Left forelimb (tissue), 1 donor: ENCODE measurements at places on chromosomes 1 and 21.

- DNase-seq: no peak
Measured at GRCh38 chr1:116125758-116126157, 14.6 kb downstream of the MAB21L3 start.

DNA sequence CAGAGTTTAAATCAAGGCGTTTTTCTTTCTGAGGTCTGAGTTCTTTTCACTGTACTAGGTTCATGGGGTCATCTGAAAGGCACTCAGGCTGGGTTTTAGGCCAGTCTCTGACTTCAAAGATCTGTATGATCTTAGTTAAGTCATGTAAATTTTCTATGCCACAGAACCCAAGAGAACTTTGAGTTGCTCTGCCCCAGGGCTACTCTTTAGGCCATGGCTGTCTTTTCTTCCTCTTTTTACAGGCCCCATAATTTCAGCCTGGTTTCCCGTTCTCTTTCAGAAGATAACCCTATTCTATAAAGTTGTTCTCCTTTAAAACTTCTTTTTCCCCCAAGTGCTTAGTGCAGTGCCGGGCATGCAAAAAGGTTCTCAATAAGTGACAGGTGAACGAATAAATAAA is 26.1 kb downstream of the METTL13 start:
- no peak for DNase-seq

- no peak for DNase-seq
Measured at GRCh38 chr1:40886318-40887011, 24.3 kb upstream of the CITED4 start.

- no peak for DNase-seq
Measured at GRCh38 chr1:228904222-228904621, 168.9 kb downstream of the RHOU start.

GRCh38 chr1:59107516-59107915 is 189.4 kb upstream of the FGGY start:
- no peak for DNase-seq

- no peak for DNase-seq
Measured at GRCh38 chr21:45078371-45078770, 4.0 kb downstream of the ADARB1 start.

- DNase-seq: no peak
Measured at GRCh38 chr1:59288046-59288445, 8.8 kb upstream of the FGGY start.

- no peak for DNase-seq
Measured at GRCh38 chr1:11301601-11302000, 28.6 kb downstream of the UBIAD1 start.

GRCh38 chr1:157189986-157190982 is 52.1 kb upstream of the ETV3 start:
- peak; percentile 22 for DNase-seq

DNA sequence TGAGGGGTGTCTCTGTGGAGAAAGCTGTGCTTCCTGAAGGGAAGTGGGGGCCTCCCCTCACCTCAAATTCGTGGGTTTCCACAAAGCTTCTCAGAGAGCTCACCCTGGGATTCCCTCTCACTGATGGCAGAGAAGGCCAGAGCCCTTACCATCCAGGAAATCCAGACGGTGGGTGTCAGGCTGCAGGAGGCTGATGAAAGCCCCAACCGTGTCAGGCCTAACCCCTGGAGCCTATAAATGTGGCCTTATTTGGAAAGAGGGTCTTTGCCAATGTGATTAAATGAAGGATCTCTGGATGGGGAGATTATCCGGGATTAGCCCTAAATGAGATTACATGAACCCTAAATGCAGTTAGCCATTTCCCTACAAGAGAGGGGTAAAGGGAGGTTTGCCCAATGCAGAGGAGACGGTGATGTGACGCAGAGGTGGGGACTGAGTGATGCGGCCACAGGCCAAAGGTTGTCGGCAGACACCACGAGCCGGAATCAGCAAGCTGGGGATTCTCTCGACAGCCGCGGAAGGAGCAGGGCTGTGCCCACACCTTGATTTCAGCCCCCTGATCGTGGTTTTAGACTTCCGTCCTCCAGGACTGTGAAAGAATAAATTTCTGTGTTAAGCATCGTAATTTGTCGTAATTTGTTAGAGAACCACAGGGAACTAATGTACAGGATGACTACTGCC is 82.6 kb downstream of the TOMM20 start:
- DNase-seq: no peak

DNA sequence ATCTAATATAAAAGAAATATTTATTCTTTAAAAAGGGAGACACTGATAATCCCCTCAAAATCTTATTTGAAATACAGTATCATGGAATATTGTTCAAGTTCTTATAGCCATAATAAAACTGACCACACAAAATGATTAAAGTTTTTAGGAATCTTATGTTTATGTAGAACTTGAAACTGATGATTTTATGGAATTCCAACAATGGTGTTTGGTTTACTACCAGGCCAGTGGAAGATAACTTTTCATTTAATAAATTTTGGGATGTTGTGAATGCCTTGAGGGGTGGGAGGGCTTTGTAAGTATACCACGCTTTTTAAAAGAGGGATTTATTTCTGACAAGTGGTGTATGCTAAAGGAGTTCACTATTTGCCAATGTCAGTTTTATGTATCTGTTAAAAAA is 87.7 kb downstream of the RAB3GAP2 start:
- DNase-seq: no peak

DNA sequence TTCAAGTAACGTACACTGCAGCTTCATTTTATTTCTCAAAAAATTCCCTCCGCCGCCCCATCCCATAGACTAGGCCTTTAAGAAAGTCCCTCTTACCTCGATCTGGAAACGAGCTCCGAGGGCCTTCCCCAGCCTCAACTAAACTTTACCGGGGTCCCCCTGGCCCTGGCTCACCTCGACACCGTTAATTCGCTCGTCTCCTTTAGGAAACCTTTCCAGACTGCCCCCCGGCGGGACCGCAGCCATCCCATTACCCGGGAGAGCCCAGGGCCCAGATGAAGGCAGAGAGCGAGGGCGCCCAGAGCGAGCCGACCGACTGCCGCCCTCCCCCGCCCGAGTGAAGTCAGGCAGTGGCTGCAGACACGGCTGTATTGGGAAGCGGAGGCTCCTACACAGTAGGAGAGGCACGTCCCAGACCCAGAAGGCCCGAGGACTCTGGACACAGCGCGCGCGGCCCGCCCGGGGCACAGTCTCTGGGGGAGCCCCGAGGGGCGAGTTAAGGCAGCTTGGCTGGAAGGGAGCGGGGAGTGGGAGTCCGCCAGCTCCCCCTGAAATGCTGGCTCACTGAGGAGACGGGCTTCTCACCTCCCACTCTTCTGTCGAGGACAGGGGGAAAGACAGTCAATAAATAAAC is 14.6 kb downstream of the SEMA6C start:
- no peak for DNase-seq

DNA sequence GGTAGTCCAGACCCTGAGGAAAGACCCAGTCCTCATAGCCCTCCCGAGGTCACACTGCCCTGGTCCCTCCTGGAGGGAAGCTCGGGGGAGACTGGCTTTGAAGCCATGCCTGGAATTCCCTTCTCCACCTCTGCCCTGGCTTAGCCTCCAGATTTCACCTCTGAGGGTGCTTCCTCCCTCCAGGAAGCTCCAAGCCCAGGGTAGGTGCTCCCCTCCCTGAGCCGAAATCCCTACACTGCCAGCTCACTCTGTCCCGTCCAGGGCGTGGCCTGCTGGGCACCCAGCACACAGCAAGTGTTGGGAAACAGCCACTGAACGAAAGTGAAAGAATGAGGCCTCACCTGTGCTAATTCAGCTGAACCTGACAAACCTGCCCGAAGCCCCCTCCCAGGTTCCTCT is 6.0 kb upstream of the TNFRSF25 start:
- no peak for DNase-seq

DNA sequence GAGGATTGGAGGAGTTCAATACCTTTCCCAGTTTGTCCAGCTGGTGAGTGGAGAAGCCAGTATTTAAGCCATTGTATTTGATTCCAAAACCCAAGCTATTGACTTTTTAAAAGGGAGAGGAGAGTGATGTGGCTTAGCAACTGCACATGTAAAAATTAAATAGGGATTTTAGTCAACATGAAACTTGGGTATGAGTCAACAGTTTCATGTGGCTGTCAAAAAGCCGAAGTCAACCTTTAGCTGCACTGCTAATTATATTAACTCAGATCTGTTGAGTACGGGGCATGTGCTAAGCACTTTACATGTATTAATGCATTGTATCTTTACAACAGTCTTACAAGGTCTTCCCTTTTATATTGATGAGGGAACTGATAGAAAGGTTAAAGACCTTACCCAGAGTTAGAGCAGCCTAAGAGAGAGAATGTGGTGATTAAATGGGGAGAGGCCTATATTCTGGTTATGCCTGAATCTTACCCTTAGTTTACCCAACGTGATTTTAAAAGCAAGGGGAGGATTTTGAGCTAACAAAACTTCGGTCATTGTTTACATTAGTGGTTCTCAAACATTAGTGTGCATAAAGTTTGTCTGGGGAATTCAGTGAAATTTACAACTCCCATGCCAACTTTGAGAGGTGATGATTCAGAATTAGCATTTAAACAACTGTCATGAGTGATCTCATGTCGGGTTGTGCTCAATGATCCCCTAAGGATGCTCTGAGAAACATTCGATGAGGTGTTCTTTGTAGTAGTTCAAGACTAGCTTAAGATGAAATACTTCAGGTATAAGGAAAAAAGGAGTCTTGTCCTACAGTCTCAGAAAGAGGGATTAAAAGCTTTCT is 6.9 kb upstream of the SLC35F3 start:
- no peak for DNase-seq

GRCh38 chr1:205687242-205687641 is 6.9 kb upstream of the SLC45A3 start:
- DNase-seq: no peak

GRCh38 chr1:52355847-52356505 is 10.0 kb downstream of the CC2D1B start:
- DNase-seq: no peak

GRCh38 chr1:230517786-230518185 is 91.7 kb upstream of the PGBD5 start:
- no peak for DNase-seq

GRCh38 chr21:14523234-14523633 is 22.9 kb downstream of the SAMSN1 start:
- DNase-seq: no peak

GRCh38 chr1:25873120-25873519 is 2.4 kb downstream of the PAQR7 start:
- DNase-seq: no peak

DNA sequence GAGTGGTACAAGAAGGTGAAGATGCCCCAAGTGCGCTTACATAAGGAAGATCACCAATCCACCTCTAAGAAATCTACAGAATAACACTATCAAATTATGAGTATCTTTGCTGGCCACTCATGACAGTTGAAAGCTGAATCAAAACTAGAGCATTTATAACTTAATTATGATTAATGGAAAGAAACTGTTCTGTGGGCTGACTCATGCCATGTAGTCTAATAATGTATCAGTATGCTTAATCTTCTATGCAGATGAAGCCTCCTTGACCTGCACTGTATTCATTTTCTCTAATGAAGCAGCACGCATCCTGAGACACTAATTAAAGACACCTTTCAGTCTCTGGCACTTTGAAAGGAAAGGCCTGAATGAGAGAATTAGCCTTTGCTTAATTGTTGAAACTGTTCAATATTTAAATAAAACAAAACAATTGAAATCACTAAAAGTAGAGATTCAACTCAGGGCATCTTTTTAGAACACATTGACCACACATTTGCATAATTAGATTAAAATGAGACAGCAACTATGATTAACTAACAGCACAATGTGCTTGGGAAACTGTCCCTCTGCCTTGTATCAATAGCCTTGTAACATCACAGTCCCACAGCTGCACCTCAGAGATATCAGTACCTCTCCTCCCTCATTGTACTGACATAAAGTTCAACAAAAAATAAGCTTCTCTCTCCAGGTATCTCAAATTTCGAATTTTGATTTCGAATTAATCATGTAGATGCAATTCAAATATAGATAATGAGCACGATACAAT is 105.6 kb downstream of the NTPCR start:
- no peak for DNase-seq

DNA sequence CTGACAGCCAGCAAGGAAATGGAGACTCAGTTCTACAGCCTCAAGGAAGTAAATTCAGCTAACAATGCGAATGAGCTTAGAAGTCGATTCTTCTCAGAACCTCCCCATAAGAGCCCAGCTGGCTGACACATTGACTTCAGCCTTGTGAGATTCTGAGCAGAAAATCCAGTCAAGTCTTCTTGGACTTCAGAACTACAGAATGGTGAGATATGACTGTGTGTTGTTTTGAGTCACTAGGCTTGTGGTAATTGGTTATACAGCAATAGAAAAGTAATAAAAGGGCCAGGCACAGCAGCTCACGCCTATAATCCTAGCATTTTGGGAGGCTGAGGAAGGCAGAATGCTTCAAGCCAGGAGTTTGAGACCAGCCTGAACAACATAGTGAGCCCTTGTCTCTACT is 161.8 kb upstream of the IVNS1ABP start:
- DNase-seq: no peak

- DNase-seq: no peak
Measured at GRCh38 chr1:81021134-81021533, 779.6 kb upstream of the ADGRL2 start.

- no peak for DNase-seq
Measured at GRCh38 chr1:204885790-204886189, 15.1 kb downstream of the NFASC start.

DNA sequence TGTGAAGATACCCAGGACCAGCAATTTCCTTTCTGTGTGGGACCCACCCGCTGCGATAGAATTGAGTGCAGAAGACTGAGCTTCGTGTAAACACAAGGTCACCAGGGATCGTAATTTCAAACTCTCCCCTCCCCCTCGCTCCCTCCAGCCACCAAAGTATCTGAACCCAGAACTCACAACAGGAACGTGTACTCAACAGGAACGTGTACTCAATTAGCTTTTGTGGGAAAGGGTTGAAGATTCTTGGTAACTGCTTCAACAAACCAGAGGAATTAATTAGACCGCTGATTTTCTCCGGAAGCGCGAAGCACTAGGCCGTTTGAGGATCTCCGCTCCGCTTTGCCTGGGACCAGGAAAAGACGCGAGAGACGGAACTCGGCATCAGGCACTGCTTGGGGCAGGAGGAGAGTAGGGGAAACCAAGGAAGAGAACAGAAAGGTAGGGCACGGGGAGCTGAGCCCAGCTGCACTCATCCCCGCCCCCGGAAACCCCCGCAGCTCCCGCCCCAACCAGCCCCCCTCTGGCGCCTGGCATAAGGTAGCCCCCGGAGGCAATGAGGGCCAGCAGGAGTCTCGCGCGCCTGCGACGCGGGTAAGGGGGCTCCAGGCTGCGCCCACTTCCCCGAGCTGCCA is 453 bp downstream of the DRAM2 start:
- DNase-seq: no peak

DNA sequence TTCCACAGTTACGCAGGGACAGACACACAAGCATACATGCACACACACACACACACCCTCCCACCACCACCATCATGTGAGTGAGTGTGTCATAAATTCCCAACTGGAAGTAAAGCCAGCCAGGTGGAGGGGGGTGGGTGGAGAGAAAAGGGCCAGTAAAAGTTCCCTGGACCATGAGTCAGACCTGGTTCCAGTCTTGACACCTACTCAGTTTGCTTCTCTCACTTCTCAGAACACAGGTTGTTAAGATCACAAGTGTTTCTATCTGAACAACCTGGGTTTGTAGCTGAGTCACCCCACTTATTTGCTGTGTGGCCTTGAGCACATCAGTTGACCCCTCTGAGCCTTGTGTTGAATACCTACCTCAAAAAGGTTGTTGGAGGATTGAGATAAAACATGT is 9.6 kb downstream of the EPHA10 start:
- DNase-seq: no peak

GRCh38 chr1:162709870-162710269 is 77.6 kb downstream of the DDR2 start:
- no peak for DNase-seq
